ENCODE measurements at places on chromosomes 3 and 15.

- no peak for DNase-seq
Measured at GRCh38 chr15:64634027-64634426, 141.4 kb downstream of the RBPMS2 start.

GRCh38 chr3:103127737-103128136 lies 692.9 kb downstream of the ZPLD1 start:
- DNase-seq, result no peak

- DNase-seq, result no peak
Measured at GRCh38 chr15:46304321-46304720, 669.5 kb downstream of the SQOR start.

DNA sequence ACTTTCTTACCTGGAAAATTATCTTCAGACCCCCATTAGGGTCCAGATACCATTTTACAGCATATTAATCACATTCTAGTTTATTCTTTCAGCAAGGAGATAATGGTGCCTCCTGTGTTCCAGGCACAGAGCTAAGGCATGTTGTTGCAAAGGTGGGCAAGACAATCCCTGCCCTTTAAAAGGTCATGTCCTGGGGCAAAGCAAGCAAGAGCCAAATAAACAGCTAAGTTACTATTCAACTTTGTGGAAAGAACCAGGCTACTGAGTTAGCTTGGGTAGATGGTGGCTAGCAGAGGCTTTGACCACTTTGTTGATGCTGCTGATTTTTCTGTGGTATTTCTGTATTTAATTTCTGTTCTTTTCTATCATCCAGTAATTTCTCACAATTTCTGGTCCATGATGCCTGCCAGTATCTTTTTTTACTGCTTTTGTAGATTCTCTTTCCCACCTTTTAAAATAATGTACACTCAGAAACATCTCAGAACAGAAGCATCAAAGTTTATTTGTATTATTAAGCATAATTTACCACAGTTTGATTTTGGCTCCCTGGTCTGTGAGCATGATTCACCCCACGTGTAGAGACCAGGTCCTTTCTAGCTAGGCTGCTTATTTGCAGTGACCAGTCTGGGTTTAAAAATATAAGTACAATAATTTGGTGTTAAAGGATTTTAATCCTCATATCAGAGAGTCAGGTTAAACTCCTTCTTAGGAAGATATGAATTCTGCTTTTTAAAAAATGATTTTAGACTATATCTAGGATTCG lies 71.5 kb downstream of the LRRC28 start:
- no peak for DNase-seq

DNA sequence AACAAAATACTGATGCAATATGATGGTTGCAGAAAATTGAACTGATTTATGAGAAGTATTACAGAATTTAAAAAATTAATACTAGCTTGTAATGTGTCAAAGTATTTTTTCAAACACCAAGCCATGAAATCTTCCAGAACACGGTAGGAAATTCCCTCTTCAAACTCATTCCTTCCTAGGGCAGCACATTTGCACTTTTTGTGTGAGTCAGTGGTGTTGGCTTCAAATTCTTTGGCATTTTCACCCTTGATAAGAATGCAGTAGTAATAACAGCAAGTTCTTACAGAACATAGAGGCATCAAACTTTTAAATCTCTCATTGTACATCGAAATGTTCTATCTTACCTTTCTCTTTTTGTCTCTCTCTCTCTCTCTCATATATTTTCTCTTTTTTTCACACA lies 191.8 kb downstream of the CGGBP1 start:
- DNase-seq, result no peak

Measured in activated T-helper 1 cell treated with anti-CD3 and anti-CD28 coated beads, Interleukin-2, amount 50 U/mL, for 16 hours (primary cell).